ENCODE measurements at places on chromosomes 7 and 10.

- DNase-seq = no peak
These were observed 187.7 kb upstream of the HGF start for GRCh38 chr7:81957517-81957916.

- no peak for DNase-seq
These were observed 13.4 kb downstream of the CTBP2 start for GRCh38 chr10:125146791-125147579.

GRCh38 chr10:47040041-47040491 lies 128.8 kb downstream of the PTPN20 start:
- no peak for DNase-seq

- no peak for DNase-seq
These were observed 490 bp upstream of the ZNF239 start for GRCh38 chr10:43574906-43575305.

GRCh38 chr7:135772639-135773222 lies 24.1 kb upstream of the FAM180A start:
- DNase-seq = no peak

GRCh38 chr10:35270100-35270499 lies 66.2 kb upstream of the CCNY start:
- DNase-seq = no peak

All from left ventricle myocardium superior (tissue), 1 donor.